ACHN (cell line): ENCODE measurements at places on chromosomes 3 and 15.

DNA sequence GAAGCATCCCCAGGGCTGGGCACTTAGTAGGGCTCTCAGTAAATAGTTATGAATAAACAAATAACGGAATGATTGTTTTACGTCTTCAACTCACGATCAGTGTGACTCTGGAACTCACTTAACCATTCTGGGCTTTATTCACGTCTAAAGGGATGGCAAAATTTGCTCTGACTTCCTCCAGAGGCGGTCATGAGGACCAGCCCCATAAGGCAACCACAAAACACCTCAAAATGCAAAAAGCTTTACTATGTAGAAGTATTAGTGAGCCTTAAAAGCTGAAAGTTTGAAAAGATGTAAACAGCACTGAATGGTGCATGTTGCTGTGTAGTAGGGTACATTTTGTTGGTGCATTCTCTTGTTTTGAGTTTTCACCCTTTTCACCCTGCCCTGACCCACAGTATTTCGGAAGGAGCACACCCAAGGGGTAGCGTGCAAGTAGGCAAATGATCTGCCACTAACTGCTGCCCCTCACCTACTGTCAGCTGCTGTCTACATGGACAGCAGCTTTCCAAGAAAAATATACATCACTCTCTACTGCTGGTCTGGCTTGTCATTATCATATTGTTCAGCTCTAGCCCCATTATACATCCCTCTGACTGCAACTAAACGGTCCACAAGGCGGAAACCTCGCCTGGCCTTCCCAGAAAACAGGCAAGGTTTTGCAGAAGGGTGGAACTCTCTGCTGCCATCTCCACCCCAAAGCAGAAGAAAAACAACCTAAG lies 308.5 kb upstream of the PROK2 start:
- no peak for DNase-seq

- DNase-seq, result peak; percentile 26
These were observed 668 bp downstream of the THRB start for GRCh38 chr3:24493746-24494617.

DNA sequence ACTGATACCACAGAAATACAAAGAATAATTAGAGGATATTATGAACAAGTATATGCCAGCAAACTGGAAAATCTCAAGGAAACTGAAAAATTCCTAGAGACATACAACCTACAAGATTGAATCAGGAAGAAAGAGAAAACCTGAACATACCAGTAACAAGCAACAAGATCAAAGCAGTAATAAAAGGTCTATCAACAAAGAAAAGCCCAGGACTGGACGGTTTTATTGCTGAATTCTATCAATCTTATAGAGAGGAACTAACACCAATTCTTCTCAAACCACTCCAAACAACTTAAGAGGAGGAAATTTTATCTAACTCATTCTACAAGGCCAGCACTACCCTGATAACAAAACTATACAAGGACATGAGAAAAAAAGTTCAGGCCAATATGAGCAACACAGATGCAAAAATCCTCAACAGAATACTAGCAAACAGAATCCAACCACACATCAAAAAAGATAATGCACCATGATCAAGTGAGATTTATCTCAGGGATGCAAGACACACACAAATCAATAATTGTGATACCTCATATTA lies 71.1 kb upstream of the IMPG2 start:
- no peak for DNase-seq

- no peak for DNase-seq
These were observed 54.8 kb downstream of the PAK2 start for GRCh38 chr3:196794467-196794866.

- DNase-seq, result peak; percentile 38
These were observed 34.4 kb upstream of the MEIS2 start for GRCh38 chr15:37134699-37135131.

DNA sequence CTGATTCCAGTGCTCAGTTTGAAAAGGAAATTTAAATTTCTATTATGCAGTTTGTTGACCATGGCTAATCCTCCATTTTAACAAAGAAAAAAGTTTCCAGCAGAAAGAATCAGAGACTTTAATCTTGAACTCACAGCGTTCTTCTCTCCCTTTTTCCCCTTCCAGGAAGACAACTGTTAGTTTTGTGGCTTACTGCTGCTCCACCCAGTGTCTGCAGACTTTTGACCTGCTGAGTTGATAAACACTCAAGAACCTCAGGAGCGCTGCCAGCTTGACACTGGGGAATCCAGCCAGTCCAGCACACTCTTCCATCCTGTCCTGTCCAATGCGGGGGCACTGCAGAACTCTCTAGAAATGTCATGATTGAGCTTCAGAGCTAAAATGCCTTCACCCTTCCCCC lies 134.6 kb downstream of the LRRC28 start:
- DNase-seq, result no peak

GRCh38 chr15:77860071-77860691 lies 217.3 kb downstream of the TBC1D2B start:
- no peak for DNase-seq

GRCh38 chr3:138394156-138394555 lies 40.3 kb upstream of the ESYT3 start:
- DNase-seq, result no peak

- DNase-seq, result no peak
These were observed 46.5 kb upstream of the TIMP4 start for GRCh38 chr3:12205171-12205570.

DNA sequence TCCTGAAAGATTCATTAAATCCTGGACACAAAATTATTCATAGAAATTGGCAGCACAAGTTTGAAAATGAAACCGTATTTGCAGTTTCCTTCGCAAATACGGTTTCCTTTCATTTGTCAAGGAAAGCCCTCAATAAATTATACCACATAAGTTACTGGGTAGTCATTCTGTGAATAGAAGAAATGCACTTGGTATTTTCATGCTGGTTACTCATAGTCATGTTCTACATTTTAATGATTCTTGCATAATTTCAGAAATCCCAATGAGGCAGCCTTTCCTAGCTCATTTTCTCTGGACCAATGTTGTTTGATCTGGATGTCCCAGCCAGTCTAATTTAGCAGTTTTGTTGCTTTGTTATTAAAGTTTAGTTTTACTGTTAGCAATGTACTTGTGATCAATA lies 43.2 kb downstream of the MINAR1 start:
- no peak for DNase-seq

- no peak for DNase-seq
These were observed 5.2 kb downstream of the ARPP19 start for GRCh38 chr15:52563501-52564060.

DNA sequence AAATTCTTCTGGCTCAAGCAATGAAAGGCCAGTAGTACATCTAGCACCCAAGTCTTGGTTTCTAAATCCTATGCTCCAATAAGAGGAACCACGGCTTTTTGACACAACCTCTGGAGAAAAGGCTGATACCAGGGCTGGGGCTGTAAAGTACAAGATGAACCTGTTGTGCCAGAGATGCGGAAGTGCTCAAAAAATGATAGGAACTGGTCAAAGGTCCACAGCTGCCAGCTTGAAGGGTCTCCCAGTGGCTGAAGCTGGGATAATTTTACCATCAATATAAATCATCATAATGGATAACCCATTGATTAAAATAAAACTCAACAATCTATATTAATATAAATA lies 558 bp upstream of the NCEH1 start:
- peak; percentile 74 for DNase-seq

DNA sequence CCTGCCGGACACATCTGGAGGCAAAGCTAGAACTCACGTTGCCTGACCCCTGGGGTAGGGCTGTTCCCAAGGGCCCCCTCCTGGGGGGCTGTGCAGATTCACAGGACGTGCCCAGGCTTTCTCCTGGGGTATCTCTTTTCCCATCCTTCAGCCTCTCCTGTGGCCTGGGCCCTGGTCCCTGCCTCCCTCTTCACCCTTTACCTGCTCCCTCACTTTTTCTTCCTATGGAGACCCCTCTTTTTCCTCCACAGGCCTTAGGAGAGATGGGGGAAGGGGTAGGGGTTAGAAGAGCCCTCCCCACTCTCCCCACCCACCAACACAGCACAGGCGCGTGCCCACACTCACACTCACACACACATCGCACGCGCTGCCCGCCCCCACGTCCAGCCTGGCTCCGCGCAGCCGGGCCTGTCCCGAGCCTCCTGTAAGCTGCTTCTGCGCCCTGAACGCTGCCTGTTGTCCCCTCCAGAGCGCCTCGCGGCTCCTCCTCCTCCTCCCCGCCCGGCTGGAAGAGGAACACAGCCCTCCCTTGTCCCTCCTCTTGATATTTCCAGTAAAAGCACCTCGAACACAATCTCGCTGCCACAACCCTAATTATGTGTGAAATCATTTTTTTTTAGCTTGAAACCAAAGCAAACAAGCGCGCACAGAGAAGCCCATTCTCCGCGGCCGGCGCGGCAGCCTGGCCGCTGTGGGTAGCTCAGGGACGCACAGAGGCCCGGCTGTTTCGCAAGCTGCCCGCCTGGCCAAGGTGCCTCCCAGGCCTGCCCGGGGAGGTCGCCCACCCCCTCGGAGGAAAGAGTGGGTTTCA lies 33.9 kb upstream of the ACAN start:
- no peak for DNase-seq

DNA sequence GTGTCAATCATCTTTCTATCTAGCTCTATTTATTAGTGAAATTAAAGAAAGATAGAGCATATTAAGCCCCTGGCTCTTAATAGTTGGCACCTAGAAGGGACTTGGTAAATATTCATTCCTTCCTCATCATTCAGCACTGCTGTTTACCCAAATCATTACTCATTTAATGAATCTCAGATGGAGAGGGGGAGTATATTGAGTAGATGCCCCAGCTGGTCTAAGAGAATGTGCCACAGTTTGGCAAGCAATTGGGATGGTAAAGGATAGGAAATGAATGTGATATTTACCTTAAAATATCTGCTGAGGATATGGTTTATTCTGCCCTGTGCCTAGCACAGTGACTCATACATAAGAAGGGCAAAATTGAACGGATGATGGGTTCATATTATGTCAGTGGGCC lies 6.0 kb downstream of the IL1RAP start:
- DNase-seq, result no peak

DNA sequence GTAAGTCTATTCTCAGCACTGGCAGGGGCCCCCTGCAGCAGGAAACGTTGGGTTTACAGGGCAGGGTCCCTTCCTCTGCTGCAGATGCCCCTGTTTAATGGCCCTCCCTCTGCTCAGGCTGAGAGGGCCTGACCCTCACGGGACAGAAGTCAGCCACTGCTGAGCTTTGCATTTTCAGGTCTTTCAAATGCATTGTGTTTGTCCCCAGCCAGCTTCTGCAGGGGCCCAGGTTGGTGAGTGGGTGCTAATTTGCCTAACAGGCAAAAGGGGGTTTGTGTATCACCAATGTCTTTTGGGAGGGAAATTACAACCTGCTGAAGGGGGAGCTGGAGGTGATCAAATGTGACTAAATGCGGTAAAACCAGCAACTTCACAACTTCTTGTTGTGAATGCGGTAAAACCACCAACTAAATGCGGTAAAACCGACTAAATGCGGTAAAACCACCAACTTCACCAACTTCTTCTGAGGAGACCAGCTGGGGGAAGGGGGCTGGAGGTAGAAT lies 44.8 kb upstream of the UBE2E1 start:
- DNase-seq, result no peak

DNA sequence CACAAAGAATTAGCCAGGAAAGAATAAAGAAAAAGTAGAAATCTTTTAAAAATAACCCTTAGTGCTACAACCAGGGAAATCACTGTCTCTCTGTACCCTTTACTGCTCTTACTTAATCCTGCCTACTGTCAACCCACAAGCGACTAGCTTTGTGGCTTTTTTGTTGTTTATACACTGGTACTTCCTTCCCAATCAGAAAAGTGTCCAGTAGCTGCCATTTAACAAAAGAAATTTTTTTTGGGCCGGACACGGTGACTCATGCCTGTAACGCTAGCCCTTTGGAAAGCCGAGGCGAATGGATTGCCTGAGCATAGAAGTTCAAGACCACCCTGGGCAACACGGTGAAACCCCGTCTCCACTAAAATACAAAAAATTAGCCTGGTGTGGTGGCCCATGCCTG lies 13.8 kb upstream of the FAM219B start:
- DNase-seq, result no peak

- DNase-seq, result no peak
These were observed 29.5 kb downstream of the CTDSPL start for GRCh38 chr3:37891227-37891626.

DNA sequence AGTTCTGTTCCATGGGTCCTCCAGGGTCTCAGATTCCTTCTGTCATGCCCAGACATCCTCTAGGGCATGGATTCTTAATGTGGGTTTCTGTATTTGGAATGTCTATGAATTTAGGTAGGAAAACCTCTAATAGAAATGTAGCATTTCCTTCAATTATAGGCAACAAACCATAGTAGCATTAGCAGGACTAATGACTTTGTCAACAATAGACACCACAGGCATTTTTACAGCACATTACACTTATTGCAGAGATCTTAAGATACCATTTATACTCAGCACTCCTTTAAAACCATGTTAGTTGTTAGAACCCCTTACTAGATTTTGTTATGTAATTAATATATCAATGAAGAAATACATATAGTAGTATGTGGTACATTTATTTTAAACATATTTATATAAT lies 77.8 kb upstream of the TBC1D5 start:
- DNase-seq, result no peak

- no peak for DNase-seq
These were observed 39.6 kb upstream of the ITGA11 start for GRCh38 chr15:68471541-68471940.

DNA sequence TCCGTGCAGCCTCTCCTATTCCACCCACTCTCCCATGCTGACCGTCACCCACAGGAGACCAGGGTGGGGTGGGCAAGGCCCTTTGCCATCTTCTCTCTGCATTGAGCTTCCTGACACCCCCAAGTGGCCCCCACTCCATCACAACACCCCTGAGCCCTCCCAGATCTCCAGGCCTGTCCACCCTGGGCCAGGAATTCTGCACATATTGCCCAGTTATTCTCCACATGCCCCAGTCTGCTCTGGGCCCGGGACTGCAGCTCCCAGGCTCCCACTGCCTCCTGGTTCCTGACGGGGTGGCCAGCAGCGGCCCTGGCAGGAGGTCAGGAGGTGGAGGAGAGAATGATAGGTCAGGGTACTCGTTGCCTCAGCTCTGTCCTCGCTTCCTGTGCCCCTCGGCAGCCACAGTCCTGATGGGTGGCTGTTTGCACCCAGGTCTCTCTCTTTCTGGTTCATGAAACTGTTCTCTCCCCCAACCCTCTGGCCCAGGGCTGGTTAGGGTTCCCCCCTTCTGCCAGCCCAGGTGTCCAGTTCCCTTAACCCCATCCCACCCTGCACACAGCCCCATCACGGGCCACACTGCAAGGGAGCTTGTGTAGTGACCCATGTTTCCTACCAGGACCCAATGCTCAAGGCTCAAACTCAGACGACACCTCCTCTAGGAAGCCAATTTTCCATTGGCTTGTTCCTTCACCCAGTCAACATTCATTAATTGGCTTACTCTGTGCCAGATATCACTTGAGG lies 47.3 kb downstream of the IQSEC1 start:
- no peak for DNase-seq

- no peak for DNase-seq
These were observed 47.1 kb downstream of the IDH2 start for GRCh38 chr15:90055182-90055581.

GRCh38 chr15:67189326-67190051 lies 65.0 kb downstream of the AAGAB start:
- DNase-seq, result no peak

- DNase-seq, result no peak
These were observed 13.5 kb upstream of the ACSBG1 start for GRCh38 chr15:78247911-78248310.
